ENCODE measurements at places on chromosomes 7 and 10.
A peak's percentile ranks its signal among the peaks of the same experiment; 100 is the strongest.

DNA sequence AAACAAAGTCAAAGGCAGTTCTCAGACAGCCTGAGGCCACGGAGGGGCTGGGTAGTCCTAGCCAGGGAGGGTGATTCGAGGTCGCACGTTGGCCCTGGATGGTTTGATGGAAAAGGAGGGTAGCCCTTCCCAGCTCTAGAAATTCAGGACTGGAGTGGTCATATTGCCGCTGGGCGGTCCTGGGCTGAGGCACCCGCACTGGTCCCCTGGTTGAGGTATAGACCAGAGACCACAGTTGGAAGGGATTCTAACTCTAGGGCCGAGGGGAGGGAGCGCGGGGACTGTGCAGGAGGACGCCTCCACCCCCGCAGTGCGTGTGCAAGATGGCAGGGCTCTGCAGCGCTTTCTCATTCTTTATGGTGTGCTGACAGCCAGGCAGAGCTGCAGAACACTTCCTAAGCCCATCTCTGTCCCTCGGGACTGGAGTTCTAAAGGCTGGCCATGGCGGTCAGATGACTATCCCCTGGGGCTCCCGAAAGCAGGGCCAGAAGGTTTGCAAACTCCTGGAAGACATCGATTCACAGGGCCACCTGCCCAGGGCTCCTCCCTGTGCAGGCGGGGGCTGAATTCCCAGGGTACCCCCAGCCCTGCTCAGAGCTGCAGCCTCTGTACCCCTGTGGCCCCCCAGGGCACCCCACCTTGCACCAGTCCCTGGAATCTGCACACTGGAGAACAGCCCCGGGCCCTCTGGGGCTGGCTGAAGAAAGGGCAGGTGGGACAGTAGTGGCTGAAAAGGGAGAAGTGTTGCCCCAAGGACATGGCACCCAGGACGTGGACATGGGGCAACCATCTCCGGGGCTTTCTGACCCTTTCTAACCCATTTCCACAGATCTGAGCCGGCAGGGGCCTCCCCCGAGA is 51.0 kb upstream of the ELN start:
- peak; percentile 94 for DNase-seq

DNA sequence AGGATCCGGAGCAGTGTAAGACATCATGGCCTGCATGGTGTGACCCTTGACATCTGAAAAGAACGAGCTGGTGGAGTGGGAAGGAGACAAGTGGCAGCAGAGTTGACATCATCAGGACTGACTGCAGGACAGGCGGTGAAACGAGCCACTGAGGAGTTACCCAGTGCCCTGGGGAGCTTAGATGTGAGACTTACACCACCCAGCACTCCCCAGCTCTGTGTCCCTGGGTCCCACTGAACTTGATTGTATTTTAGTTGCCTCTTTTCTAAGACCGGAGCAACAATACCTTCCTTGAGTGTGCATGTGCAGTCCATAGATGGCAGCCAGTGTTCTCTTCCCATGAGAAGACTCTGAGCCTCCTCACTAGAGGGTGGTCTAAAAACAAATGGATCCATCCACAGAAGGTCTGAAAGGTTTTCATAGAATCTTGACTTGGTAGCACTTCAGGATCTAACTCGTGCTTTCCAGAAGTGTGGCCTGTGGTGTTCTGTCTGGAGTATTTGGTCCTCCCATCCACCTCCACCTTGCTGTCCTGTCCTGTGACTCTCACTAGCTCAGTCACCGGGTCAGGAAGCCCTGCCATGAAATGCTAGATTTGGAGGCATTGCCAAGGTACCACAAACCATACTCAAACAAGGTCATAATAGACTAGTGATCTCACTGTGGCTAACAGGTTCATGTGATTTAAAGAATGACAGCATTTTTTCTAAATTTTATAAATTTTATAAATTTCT is 59.0 kb downstream of the IKZF1 start:
- DNase-seq = no peak

- DNase-seq = no peak
Measured at GRCh38 chr10:49242604-49243003, 54.4 kb upstream of the TMEM273 start.

DNA sequence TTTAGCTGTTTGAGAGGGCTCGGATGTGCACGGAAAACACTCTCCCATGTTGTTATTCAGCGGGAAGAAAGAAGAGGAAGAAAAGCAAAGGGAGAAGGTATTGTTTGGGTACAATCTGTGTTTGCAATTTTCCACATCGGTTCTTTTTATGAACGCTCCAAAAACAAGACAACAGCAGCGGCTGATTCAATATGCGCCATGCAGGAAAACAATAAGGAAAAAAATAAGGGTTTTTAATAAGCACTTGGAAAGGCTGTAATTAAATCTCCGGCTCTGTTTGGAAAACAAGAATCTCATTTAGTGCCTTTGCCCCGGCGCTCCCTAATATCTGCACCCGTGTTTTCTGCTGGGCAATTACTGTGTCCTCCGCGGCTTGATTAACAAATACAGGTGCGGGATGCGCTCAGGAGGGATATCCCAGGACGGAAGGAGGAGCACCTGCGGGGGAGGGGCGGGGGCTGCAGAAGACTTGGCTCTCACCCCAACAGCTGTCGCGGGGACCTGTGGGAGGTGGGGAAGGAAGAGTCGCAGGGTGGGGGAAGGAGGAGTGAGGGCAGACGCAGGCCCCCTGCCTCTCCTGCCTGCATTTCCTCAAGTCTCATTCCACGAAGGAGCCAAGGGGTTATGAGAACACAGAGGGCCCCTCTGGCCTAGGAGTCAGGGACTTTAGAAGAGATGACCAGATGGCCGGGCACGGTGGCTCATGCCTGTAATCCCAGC is 181.5 kb upstream of the PODXL start:
- DNase-seq = no peak

DNA sequence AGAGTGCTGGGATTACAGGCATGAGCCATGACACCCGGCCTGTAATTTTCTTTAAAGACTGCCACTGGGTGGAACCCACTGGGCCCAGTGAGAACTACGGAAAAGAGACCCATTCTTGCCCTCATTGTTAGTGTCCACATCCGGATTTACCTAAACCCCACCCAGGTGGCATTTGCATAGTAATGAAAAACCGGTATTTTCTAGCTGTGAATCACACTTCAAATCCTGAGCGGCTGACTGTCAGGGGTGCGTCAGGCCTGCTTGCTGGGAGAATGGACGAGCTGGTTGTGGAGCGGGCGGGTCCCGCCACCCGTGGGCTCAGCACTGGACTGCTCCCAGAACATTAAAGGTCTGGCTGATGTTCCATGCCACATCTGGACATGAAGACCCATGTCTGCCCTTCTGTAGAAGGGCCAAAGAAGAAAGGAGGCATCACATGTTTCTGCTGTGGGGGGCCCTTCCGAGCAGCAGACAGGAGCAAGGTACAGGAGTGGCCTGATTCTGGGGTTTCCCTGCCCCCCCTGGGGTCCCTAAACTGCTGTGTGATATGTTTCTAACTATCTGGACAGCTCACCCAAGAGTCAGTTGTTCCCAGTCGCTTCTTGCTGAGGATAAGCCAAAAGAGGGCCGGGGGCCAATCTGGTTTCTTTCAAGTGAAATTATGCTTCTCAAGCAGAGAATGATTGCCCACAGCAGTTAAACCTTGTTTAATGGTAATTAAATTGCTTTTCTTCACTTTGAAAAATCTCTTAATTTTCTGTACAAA is 46.4 kb downstream of the KIAA1217 start:
- DNase-seq = peak; percentile 59

DNA sequence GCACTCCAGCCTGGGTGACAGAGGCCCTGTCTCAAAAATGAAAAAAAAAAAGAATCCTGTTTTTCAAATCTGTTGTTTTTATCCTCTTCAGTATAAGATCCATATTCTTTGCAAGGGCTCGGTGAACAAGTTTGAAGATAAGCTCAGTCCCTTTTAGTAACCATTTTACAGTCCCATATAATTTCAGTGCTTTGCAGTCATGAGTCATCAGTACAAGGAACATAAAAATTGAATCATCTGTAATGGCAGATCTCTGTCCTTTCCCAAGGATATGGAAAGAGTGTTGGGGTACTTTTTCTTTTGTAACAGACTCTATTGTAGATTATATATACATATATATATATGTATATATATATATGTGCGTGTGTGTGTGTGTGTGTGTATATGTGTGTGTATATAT is 52.2 kb upstream of the ZPBP start:
- DNase-seq = no peak

DNA sequence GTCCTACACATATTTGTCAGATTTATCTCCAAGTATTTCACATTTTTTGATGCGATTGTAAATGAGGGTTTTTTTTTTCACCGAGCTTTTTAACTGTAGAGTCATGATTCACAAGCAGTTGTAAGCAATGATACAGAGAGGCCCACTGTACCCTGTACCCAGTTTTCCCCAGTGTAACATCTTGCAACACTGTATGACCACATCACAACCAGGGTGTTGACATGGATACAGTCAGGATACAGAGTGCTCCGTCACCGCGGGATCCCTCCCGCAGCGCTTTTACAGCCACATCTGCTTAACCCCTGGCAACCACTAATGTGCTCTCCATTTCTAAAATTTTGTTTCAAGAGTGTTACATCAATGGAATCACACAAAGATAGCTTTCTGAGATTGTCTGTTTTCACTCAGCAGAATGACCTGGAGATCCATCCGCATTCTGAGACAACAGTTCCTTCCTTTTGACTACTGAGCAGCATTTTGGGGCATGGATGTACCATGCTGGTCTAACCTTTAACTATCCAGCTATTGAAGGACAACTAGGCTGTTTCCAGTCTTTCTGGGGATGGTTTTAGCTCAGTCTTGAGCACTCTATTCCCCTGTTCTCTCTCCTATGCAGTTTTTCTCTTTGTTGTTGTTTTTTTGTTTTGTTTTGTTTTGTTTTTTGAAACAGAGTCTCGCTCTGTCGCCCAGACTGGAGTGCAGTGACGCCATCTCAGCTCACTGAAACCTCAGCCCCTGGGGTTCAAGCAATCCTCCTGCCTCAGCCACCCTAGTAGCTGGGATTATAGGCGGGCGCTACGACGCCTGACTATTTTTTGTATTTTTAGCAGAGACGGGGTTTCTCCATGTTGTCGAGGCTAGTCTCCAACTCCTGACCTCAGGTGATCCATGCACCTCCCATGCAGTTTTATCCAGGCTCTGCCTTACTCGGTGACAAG is 25.9 kb downstream of the GPRIN2 start:
- DNase-seq = peak; percentile 75

GRCh38 chr7:108528183-108528712 is 2.3 kb upstream of the PNPLA8 start:
- DNase-seq = no peak

DNA sequence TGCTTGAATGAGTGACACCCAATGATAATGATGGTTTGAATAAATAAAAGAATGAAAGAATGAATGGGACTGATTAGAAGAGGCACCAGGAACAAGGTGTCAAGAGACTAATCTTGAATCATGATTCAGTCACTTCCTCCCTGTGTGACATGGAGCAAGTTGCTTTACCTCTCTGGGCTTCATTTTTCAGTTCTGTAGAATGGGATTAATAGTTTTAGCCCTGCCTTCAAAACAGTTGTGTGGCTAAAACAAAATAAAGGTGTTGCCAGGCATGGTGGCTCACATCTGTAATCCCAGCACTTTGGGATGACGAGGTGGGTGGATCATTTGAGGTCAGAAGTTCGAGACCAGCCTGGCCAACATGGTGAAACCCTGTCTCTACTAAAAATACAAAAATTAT is 37.6 kb downstream of the MYL10 start:
- DNase-seq = no peak

GRCh38 chr7:2750004-2750407 is 62.0 kb downstream of the AMZ1 start:
- DNase-seq = no peak

- peak; percentile 76 for DNase-seq
Measured at GRCh38 chr10:126661841-126662515, 8.5 kb downstream of the C10orf90 start.

DNA sequence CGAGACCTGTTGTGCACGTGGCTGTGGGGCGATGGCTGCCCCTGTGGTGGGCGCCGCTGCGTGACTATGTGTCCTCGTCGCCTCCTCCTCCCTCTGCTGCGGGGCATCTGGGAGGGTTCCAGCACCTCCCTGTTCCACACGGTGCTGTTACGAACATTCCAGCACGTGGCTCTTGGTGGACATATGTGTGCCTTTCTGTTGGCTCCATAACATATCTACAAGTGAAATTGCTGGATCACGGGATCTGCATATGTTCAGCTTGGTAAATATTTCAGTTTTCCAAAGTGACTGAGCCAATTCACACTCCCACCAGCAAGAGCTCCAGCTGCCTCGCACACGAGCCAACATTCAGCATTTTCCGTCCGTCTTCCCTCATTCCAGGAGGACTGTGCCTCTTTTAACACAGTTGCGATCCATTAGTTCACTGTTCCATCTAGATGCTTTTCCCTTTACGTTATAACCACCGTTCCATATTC is 25.1 kb downstream of the SNX8 start:
- no peak for DNase-seq

DNA sequence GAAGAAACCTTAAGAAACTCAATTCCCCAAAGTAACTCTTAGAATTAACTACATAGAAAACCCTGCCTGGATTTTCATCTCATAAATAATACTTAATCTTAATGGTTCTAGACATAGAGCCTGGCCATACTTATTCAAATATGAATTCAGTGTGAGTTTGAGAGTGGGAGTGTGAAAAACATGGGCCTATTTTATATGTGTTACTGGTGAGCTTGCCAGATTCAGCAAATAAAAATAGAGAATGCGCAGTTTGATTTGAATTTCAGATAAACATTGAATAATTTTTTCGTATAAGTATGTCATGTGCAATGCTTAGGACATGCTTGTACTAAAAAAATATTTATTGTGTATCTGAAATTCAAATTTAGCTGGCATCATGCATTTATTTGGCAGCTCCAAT is 473.9 kb upstream of the FZD8 start:
- DNase-seq = peak; percentile 52

DNA sequence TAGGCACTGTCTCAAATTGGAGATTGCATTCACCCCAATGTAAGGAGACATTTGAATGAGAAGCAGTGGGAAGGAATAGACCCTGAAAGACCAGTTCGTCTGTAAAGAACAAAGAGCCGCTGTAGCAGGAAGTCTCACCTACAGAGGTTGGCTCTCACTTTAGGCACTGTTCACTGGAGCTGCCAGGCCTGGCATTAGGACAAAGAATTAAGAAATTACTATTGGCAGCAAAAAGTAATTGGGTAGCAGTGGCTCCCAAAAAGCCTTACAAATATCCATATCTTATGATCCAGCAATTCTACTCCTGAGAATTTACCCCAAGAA is 10.5 kb upstream of the TEX36 start:
- DNase-seq = no peak

GRCh38 chr10:119602241-119603095 is 5.7 kb upstream of the TIAL1 start:
- no peak for DNase-seq

DNA sequence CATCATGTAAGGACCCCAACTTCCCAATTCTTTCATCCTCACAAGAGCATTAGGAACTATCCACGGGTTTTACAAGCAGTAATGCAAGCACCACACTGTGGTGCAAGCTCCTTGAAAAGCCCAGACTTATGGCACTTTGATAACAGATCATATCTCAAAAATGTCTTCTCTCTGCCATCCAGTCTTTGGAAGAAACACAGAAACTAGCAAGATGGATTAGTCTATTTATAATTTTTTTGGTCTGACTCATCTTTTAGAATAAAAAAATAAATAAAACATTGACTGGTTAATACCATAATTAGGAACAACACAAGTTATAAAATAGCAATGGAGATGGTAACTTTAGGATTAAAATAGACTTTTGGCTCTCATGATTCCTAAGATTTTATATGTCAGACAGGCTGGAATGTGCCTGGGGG is 49.0 kb upstream of the CALD1 start:
- peak; percentile 93 for DNase-seq

Measured in umbilical cord (tissue), 2 donors.